ENCODE measurements at places on chromosomes 5 and 9. TPM values are rescaled to one million over a fixed set of nuclear protein-coding genes. Genes with fewer than 3 reads are reported as not detected.

The ZCCHC7 gene
- 33.8 TPM for total RNA-seq

The DMRT2 gene
- not detected for total RNA-seq

- DNase-seq: no peak
These were observed 11.5 kb upstream of the SLC31A2 start for GRCh38 chr9:113139225-113139829.

DNA sequence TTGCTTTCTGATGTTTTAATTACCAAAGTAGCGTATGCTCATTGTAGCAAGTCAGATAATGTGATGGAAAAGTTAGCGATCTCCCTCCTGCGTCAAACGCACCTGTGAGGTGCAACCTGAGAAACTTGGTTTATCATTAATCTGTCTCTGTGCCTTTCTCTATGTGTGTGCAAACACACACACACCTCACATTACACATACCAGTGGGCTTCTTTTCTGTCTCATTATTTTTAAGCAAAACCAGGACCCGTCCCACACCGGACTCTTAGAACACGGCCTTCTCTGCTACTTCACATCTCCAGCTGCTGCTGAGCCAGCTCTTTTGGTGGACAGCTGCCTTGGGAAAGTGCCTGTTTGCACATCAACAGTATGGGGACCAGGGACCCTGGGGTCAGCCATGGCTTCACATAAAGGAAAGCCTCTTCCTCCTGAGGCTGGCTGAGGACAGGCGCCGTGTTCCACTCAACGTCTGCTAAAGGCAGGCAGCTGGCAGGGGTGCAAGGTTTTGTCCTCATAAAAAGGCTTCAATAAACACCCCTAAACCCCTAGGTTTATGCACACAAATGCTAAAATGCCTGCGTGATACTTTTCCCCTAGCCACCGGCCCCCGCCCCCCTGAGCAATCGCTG, 44.2 kb downstream of the MRPL36 start:
- no peak for DNase-seq

GRCh38 chr5:149618581-149619248, 37.4 kb downstream of the ARHGEF37 start:
- peak; percentile 99 for DNase-seq

- no peak for DNase-seq
These were observed 39.0 kb downstream of the SHB start for GRCh38 chr9:38029915-38030638.

DNA sequence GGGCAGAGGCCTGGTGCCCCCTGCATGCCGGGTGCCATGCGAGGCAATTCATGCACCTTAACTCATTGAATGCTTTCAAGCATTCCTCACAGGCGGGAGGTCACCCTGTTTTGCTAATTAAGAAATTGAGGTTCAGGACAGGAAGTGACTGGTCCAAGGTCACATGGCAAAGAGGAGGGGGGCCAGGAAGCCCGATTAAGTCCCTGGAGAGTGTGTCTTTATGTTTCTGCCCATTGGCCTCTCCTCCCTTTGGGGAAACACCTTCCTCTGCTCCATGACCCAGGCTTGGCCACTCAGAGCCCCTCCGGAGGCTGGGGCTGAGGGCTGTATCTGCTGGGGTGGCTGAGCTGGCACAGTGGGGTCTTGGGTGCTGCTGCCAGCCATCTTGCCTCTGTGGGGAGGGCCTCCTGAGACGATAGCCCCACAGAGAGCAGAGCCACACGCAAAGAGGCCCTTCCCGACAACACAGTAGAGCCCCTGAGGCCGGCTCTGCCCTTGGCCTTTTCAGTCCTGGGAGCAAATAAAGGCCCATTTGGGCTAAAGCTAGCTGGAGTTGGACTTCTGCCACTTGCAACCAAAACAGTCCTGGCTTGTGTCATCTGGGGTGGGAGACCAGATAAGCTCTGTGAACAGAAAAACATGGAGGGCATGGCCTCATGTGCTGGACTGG, 90.8 kb upstream of the NEURL1B start:
- no peak for DNase-seq

GRCh38 chr5:53480416-53481158, at the start of gene FST:
TSS of gene FST (plus strand) at chr5:53480629. CDS start at chr5:53480792, 163 bp downstream.
- DNase-seq: peak; percentile 35

DNA sequence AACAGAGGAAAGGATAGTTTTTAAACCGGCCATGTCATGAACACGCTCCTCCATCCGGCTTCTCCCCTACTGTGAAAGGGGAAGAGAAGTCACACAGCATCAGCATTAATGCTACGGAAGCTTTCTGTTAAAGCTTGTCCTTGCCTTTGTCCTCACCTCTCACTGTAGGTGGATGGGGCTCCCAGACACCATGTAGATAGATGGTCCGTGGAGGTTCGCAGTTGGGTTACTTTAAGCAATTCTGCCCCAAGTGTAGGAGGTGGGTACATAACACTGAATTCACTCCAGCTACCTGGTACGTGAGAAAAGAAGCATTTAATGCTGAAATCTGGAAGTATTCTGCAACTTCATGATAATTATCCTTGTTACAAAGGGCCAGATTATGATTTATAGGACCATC, 165.8 kb downstream of the BAAT start:
- no peak for DNase-seq

DNA sequence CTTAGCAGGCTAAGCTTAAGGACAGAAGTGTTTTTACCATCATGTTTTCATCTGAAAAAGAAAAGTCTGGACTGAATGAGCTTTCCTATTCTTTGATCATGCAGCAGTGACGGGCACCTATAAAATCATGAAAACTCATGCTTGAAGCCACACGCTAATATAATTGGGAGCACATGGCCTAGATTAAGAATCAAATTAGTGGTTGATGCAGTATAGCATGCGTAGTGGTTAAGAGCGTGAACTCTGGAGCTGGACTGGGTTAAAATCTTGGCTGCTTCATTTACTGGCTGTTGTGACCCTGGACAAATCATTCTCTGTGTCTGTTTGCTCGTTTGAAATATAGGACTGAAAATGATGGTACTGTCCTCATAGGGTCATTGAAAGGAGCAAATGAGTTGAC, 49.9 kb upstream of the IL13 start:
- no peak for DNase-seq

The SVEP1 gene
- total RNA-seq: 4.5 TPM

DNA sequence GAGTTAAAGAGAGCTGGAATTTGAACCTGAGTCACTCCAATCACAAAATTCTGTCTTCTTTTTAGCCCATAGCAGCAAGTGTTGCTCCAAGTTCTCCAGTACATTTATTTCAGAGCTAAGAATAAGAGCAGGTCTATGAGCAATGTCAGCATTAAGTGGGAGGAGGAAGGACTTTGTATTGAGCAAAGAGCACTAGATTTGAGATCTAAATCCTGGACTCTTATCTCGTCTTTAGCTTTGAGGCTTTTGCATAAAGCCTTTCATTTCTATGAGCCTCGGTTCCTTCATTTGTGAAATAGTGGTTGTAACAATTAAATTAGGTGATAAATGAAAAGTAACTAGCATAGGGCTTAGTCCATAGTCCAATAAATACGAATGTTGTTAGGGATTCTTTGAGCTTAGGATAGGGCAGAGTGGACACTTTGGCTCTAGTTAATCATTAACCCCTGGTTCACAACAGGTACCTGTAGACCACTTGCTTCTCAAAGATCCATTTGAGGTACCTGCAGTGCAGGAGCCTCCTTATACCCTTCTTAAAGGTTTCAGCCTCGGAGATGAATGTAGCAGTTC, 464.1 kb upstream of the KLF4 start:
- no peak for DNase-seq

The CMYA5 gene
- 0.61 TPM for total RNA-seq

The CNTNAP3 gene
- total RNA-seq: 37.5 TPM

DNA sequence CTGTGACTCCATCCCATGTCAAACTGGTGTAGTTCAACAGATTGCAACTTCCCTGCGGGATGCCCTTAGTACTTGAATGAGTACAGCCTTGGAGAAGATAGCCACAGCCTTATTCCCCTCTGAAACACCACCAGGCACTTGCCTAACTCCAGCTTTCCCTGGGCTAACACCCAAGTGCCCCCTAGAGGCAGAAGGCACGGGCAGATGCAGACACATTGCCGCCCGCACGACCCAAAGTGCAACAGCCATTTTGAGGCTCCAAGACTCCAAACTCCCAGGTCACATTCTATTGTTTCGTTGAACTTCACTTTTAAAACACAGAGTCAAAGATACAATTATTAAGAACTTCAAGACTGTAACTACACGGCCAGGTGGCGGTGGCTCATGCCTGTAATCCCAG, 163.6 kb upstream of the CDH6 start:
- no peak for DNase-seq

DNA sequence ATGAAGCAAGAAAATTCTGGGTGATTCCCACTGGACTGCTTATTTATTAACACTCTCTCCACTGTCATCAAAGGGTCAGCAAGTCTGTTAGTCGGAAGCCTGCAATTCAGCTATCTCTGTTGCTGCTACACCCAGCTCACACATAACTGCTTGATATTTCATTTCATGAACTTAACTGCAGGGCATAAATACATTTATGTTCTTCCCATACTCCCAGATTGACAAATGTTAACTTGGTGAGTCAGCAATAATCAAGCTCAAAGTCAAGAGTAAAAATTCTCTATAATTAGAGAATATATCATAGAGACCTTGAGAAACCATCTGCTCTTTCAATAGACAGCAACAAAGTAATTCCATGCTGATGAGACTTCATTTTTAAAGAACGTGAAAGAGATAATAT, 198.8 kb downstream of the ADAMTS12 start:
- DNase-seq: no peak

- no peak for DNase-seq
These were observed 283.1 kb downstream of the GLIS3 start for GRCh38 chr9:4016789-4017188.

GRCh38 chr5:162283609-162284008, 216.0 kb downstream of the GABRG2 start:
- DNase-seq: no peak

GRCh38 chr5:38546691-38547146, 9.7 kb downstream of the LIFR start:
- no peak for DNase-seq

DNA sequence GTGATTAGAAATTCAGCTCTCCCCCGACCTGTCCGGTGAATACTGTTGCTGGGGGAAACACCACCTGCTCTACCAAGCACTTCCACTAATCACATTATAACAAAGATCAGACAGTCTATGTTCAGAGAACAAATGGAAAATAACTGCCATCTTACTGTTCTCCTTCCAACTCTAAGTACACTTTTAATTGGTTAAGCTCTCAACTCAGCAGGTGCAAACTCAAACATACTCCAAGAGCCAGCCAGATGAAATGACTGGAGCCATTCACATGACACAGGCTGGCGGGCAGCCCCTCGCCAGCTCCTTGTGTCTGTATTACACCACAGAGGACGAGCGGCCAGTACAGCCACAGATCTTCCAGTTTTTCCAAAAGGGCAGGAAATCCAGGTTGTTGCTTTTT, 16.1 kb downstream of the LIFR start:
- DNase-seq: no peak

- DNase-seq: no peak
These were observed 154.0 kb downstream of the GDNF start for GRCh38 chr5:37685816-37686215.

DNA sequence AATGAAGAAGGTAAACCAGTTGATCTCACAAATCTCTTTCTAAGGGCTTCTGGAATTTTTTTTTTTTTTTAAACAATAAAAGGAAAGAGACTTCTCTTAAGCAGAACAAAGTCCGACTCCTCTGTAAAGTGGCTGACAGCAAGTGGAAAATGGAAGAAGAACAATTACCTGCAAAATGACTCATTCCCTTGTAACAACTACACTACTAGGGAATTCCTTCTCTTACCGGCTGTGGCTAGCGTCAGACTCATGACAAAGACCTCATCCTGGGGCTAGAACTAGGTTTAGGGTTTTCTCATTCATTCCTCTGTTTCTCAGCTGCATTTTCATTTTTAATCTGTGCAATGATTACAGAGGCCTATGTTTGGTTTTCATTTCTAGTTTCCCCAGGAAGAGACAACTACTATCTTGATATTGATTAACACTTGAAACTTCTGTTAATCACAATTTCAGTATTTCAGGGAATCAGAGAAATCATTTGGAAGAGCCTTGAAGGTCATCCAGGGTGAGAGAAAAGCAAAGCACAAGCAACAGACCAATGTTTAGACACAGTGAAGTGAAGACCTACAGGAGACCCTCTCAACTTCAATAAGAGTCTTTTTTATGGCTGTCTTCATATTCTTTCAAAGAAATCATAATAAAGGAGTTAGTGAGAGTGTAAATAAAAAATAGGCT, 437.9 kb downstream of the RAB3C start:
- peak; percentile 79 for DNase-seq

The GABRB2 gene
- not detected for total RNA-seq

GRCh38 chr5:143491646-143492045, 88.2 kb upstream of the NR3C1 start:
- no peak for DNase-seq

The DIRAS2 gene
- not detected for total RNA-seq

- DNase-seq: no peak
These were observed 23.0 kb upstream of the PPARGC1B start for GRCh38 chr5:149707097-149707496.

The KLF9 gene
- 7.8 TPM for total RNA-seq

The RALGPS1 gene
- 1.1 TPM for total RNA-seq

DNA sequence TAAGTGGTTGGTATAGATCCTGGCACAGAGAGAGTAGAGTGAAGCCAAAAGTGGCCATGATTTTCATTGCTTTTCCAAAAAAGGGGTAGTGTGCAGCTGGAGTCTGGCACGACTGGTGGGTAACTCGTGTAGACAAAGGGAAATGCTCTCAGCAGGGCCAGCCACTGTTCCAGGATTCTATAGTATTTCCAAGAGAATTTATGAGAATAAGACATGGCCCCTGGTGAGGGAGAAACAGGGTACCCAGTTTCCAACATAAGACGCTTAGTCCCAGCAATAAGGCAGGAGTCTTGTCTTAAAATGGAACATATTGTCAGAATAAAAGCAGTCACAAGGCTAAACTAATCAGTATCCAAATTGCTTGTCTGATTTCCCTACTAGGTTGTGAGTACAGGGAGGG, 52.1 kb downstream of the NMUR2 start:
- no peak for DNase-seq

GRCh38 chr5:137587919-137588318, 88.8 kb upstream of the SPOCK1 start:
- DNase-seq: no peak

The SKP2 gene
- 53.3 TPM for total RNA-seq

DNA sequence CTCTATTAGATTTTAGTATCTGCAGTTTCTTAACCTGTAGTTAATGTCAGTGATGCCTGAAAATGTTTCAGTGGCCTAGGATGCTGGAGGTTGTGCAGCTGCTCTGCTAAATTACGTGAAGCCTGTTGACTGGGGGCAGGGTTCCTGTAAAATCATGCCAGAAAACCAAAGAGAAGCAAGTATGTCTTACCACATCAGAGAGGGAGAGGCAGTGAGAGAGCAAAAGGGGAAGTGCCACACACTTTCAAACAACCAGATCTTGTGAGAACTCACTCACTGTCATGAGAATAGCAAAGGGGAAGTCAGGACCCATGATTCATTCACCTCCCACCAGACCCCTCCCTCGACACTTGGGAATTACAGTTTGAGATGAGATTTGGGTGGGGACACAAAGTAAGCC, 83.9 kb upstream of the CYLC2 start:
- DNase-seq: no peak

GRCh38 chr5:126235628-126236027, 187.6 kb upstream of the GRAMD2B start:
- DNase-seq: no peak
